Psoas muscle (tissue), 8 donors: ENCODE measurements at places on chromosomes 7 and 10.

- DNase-seq = no peak
These were observed 126.6 kb upstream of the RAB11FIP2 start for GRCh38 chr10:118173296-118173695.

DNA sequence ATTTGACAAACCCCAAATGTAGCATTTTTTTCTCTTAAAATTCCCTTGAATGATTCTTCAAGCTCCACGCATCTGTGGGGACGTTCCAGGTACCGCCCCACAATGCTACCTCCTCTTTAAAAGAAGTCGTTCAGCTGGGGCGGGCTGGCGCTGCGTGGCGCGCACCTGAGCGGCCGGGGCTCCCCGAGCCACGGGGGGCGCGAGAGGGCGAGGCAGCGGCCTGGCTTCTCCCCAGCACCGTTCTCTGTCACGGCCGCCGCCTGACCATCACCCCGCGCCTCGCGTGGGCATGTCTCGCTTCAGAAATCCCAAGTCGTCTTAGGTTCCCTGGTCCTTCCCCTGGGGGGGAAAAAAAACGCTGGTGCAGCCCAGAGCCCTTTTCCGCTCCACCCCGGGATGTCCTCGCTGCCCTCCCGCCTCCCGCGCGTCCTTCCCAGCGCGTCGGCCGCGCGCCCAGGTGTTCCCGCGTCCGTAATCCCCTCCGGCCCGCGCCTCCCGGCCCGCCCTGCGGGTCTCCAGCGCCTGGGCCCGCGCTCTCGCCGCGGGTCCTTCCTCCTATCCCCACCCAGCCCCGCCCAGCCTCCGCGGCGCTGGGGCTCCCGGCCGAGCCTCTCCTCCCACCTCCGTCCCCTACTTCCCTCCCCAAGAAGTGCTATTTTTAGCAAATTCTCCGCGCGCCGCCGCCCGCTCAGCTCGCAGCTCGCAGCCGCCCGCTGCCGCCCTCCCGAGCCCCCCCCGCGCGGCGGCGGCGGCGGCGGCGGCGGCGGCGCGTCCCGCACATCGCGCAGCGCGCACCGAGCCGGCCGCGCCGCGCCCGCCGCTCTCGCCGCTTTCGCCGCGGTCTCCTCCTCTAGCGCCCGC lies 58.7 kb upstream of the PRPS1L1 start:
- peak; percentile 58 for DNase-seq

DNA sequence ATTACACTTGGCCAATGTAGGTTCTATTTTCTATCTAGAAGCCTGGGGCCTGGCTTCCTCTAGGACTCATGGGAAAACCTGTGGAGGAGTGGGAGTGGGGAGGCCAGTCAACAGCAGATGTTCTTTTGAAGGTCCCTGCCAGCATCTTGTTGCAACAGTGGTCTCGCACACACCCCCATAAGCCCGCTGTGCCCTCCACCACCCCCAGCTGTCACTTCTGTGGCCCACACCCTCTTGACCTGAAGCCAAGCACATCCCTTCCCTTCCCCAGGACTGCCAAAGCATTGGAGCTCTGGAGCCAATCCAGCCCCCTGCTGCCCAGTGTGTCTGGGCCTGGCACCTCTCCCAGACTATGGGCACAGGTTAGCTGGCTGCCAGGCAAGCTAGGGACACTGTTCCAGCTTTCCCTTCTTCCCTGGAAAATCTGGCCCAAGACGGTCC lies 1.9 kb upstream of the STX1A start:
- DNase-seq = peak; percentile 86

- no peak for DNase-seq
These were observed 512 bp downstream of the FAM24B start for GRCh38 chr10:122878799-122879338.

DNA sequence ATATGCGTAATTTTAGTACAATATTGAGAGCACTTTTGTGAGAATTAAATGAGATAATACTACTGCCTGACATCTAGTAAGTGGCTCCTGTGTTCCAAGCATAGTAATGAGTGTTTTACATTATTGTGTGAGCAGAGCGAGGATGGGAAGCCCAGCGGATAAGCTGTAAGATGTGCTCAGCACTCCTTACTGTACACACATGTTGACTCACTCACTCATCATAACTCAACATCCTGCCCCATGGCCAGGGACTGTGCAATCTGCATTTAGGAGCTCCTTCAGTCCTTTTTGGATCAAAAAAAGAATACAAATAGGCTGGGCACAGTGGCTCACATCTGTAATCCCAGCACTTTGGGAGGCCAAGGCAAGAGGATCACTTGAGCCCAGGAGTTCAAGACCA lies 72.9 kb upstream of the NEBL start:
- DNase-seq = no peak

GRCh38 chr10:110679486-110680272 lies 35.5 kb downstream of the RBM20 start:
- peak; percentile 91 for DNase-seq

GRCh38 chr7:121355574-121355973 lies 26.8 kb downstream of the WNT16 start:
- DNase-seq = no peak

GRCh38 chr7:20064181-20064970 lies 152.8 kb downstream of the MACC1 start:
- DNase-seq = no peak

DNA sequence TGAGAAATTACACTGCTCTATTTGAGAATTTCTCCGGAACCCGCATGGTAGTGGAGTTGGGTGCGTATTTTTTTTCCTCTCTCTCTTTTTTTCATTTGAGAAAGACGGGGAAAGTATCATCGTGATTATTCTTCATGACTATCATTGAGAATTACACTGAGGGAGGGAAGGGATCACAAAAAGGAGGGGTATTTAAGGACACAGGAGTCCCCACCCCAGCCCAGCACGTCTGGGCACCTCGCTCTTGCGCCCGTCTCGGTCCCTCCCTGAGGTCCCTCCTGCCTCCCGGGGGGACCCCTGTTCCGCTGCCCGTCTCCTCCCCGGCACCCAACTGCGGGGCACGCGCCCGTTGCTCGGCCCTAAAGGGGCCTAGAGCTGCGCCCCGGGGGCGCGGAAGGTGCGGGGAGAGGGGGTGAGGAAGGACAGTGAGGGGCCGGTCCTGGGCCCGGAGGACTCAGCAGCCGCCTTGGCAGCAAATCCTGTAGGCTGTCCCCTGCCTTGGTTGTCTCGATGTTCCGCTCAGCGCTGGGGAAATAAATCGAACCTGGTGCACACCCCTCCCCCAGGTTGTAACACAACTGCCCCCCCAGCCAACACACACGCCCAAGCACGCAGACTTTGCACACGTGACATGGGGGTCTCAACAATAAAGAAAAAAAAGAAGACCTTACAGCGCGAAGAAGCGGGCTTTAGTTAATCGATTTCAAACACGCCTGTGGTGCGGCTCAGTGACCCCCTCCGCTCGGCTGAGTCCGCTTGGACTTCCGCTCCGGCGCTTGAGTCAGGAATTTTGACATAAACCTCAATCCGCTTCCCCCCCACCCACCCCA lies 18.6 kb upstream of the GATA3 start:
- DNase-seq = no peak

- no peak for DNase-seq
These were observed 207.3 kb upstream of the ADO start for GRCh38 chr10:62597226-62597625.

- no peak for DNase-seq
These were observed 60.8 kb upstream of the HABP2 start for GRCh38 chr10:113491967-113492565.

- DNase-seq = no peak
These were observed 969 bp downstream of the SLC35G1 start for GRCh38 chr10:93894516-93895378.

DNA sequence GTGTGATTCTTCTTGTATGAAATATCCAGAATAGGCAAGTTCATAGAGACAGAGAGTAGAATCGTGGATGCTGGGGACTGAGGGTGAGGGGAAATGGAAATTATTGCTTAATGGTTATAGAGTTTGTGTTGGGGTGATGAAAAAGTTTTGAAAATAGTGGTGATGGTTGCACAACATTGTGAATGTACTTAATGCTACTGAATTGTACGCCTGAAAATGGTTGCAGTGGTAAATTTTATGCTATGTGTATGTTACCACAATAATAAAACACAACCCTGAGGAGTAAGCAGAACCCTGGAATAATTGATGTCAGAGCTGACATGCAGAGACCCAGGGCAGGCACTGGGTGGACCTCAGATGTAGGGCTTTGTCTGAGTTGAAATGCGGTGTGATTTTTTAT lies 57.6 kb downstream of the TACR2 start:
- no peak for DNase-seq

DNA sequence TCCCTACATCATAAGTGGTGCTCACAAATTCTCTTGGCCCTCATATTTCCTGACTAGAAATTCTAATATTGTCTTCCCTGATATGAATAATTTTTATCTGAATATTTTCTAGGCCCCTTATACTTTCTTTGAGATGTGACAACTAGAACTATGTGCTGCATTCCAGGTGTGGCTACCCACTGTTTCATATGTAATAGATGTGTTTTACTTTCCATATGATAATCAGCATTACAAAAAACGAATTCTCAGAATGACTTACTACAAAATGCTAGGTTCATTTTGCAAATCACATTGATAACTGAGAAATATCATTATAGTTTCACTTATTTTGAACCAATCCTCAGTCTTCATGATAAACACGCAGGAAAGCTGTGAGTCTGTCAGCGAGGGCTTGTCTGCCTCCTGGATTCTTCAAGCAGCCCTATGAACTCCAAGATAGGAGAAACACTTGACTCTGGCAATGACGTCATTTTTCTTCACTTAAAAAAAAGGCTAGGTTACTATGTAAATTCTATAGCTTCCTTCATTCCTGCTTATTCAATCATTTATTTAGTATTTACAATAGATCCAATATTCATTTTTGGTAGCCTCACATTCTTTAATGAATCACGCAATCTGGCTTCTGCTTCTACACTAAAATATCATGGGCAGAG lies 4.6 kb downstream of the WEE2 start:
- DNase-seq = no peak

- DNase-seq = no peak
These were observed 5.1 kb downstream of the PRLHR start for GRCh38 chr10:118590334-118590733.

- DNase-seq = no peak
These were observed 209.4 kb downstream of the POU6F2 start for GRCh38 chr7:39187130-39187529.

GRCh38 chr10:67297637-67298181 lies 371.9 kb downstream of the LRRTM3 start:
- no peak for DNase-seq

- no peak for DNase-seq
These were observed 229.1 kb downstream of the BAMBI start for GRCh38 chr10:28906415-28906814.

- DNase-seq = no peak
These were observed 495.1 kb downstream of the AUTS2 start for GRCh38 chr7:70093205-70093904.

DNA sequence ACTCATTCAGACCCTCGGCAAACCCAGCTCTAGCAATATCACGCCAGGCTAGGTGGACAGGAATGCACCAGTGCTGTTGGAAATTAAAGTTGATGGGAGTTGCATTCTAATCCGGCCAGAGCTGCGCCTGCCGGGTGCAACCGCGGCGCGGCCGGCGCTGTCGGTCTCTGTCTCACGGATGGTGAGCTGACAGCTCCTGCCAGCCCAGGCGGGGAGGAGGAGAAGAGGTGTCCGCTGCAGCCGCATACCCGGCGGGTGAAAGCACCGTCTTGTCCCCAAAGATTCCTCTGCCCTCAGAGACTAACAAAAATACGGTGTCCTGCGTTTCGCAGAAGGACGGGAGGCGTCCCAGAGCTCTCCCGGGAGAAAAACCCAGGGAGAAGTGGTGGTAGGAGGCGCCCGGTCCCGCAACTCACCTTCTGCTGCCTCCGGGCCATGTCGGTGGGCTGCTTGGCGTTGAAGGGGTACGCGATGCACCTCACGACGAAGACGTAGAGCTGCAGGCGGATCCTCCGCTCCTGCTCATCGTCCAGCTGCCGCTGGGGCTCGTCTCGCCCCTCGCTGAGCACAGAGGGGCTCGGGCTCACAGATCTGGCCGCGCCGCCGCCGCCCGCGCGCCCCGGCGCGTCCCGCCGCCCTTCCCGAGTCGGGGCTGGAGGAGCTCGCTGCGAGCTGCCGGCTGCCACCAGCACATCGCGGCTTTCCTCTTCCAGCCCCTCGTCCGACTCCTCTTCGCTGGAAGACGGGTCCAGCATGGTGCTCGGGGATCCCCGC lies 490 bp downstream of the CADPS2 start:
- peak; percentile 63 for DNase-seq

GRCh38 chr10:114346176-114347031 lies 57.9 kb downstream of the AFAP1L2 start:
- no peak for DNase-seq
